ENCODE measurements at places on chromosomes 5 and 9.

GRCh38 chr5:145775893-145776444 lies 59.2 kb downstream of the PRELID2 start:
- no peak for DNase-seq

DNA sequence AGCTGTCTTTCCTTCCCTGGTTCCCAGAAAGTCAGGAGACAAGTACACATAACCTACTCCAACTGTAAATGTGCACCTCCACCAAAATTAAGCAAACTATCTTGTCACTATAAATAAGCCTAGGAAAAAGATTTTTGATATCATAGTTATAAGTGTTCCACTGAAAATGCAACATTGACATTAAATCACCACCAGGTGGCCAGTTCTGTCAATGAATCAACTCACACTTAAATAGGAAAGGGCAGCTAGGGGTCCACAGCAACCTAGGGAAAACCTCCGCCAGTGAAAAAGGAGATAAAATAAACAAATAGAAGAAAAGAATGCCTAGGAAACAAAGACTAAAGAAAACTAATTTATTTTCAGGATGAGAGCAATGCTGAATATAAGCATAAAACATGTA lies 243.0 kb upstream of the PTPRD start:
- peak; percentile 21 for DNase-seq

DNA sequence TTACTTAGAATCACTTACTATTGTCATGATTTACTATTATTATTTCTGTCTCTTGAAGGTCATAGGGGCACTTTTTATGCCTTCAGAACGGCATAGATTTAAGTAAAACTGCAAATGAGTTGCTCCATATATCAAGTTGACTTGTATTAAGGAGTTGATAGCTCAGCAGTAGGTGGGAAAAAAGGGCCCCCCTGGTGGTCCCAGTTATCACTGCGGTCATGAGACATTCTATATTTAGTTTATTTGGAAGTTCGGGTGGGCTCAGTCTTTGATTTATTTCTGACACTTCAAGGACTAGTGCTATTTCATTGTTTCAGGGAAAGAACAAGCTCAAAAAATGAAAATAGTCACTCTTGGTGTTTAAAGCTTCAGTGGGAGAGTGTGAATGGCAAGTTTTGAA lies 159.3 kb downstream of the SLC24A2 start:
- no peak for DNase-seq

DNA sequence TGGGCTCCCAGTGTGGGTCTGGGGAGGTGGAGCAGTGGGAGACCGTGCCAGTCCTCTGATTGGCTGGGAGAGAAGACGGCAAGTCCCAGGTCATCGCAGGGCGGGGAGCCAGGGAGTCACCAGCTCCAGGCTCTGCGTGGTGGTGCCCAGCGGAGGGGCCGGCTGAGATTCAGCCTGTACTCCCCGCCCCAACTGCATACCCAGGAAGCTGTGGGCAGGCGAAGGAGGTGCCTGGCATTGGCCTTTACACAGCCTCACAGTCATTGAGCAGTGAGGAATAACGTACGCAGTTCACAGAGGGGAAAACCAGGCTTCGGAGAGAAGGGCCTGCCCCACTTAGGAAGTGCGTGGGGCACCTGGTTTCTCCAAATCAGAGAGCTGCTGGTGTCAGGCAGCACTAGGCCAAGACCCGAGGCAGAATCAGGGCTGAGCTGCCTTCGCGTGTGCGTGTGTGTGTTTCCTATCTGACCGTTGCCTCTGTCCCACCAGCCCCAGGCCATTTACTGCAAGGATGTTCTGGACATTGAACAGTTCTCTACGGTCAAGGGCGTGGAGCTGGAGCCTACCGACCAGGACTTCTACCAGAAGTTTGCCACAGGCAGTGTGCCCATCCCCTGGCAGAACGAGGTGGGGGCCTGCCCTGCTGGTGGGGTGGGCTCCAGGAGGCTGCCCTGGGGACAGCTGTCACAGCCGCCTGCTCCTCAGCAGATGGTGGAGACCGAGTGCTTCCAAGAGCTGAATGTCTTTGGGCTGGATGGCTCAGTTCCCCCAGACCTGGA lies 6.2 kb upstream of the PRR7 start:
- peak; percentile 49 for DNase-seq

DNA sequence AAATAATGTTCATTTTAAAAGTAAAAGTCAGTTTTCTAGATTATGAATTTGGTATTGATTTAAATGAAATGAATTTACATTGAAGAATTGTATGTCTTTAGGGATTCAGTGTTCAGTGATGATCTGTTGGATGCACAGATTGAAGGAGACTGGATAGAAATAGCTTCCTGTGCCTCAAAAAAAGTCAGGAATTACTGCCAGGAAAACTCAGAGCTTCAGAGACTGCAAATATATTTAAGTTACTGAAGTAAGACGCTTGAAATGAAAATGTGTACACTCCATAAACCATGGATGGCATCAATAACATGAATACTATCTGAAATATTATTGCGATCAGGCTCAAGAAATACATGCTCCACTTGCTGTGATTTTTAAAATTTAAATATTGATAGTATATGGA lies 60.3 kb downstream of the ADCY2 start:
- no peak for DNase-seq

DNA sequence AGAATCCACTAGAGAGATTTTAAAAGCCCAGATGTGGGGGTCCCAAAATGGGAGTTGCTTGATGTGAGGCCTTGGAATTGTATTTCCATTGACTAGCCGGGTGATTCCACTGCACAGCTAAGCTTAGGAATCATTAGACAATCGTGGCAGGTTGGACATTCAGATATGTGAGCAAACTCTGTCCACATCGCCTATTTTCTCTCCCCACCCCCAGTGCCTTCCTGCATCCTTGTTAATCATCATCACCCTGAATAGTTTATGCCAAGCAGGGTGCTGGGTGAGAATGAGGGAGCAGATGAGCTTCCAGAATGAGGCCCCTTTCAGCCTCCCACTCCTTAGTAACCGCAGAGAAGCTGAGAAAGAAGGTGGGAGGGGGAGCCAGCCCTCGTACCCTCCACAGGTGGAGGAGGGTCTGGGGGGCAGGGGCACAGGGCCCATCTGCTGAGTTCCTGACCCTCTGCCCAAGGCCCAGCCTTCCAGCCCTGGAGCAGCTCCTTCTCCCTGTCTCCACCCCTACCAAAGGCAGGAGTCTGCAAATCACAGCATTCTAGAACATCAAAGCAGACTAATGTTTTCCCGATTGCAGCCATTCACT lies 7.7 kb upstream of the TCOF1 start:
- DNase-seq: no peak

DNA sequence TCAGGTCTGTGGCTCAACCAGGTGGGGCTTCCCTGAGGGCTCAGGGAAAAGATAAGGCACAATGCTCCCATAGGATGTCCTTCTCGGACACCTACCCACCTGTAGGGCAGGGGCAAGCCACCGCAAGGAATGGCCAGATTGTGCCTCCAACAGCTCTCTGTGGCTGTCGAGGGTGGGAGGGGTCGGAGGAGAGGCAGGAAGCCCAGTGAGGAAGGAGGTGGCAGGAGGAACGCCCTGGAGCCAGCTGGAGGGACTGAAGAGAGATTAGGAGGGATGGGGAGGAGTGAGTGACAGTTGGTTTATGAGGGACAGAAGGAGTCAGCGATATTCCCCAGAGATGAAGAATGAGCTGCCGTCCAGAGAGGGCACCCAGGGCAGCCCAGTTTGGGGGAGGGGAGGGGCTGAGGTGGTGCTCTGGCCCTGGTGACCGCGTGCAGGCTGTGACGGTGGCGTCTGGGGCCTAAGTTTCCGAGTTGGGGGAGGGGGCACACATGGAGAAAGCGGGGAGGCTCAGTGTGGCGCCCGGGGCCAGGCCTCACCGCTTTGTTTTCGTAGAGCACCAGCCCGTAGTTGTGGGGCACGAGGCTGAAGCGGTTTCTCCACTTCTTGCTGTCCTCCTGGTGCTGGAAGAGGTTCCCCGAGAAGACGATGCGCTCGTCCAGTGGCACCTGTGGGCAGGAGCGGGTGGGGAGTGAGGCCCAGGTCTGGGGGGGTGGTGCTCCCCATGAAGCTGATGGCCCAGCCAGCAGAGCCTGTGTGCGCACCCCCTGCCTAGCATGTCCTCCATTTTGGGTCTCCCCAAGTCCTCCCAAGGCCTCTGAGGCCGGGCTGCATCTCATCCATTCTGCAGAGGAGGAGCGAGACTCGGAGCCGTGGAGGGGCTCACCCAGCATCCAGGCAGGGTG lies 75.6 kb downstream of the LRSAM1 start:
- DNase-seq: peak; percentile 95

- peak; percentile 90 for DNase-seq
These were observed 243.6 kb downstream of the AUH start for GRCh38 chr9:91117959-91118703.

DNA sequence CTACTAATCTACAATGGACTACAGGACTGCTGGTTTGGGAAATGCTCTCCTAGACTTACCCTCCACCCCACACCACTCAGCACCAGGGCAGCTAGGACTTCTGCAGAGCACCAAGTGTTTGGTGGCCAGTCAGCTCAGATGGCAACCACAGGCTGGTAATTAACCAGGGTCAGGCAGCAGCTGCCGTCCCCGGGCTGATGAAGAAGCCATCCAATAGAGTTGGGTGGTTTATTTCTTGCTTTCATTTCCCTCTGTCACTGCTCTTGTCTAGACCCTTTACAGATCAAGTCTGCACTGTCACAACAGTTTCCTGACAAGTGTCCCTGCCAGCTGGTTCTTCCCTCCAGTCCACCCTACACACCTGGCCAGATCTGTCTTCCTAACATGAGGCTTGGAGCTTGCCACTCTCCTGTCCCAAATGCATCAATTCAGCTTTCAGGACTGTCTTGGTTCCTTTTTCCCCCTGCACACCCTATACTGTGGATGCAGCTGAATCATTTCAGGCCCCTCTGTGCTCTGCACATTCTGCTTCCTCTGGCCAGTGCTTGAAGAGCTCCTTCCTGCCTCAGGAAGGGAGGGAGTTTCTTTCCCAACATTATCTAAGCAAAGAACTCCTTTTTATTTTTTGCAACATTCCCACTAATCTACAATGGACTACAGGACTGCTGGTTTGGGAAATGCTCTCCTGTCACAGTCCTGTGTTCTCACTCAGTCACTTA lies 30.2 kb upstream of the HSPA9 start:
- peak; percentile 68 for DNase-seq

- DNase-seq: no peak
These were observed 33.3 kb upstream of the ABCA1 start for GRCh38 chr9:104961238-104961637.

DNA sequence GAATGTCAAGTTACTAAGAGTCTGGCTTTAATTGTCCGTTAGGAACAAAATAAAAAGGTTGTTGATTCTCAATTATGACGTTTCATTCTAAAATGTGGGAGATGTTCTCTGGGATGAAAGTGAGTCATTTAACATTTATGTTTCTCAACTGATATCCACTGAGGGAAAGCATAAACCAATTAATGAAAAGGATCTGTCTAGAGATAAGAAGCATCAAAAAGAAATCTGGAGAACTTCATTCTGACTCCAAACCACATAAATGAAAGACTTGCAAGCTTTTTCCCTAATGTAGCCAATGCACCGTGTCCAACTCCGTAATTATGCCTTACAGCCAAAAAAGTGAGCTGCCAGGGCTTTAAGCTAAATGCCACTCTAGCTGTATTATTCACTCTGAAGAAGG lies 654.2 kb downstream of the TLE1 start:
- DNase-seq: no peak

- DNase-seq: no peak
These were observed 40.6 kb upstream of the CPLX2 start for GRCh38 chr5:175830586-175831300.

GRCh38 chr5:57172466-57173318 lies 1.2 kb upstream of the GPBP1 start:
- peak; percentile 32 for DNase-seq

- no peak for DNase-seq
These were observed 50.3 kb downstream of the ZNF462 start for GRCh38 chr9:106913276-106913675.

- DNase-seq: no peak
These were observed 16.6 kb upstream of the FBP2 start for GRCh38 chr9:94610181-94610606.

GRCh38 chr5:73154208-73155006 lies 18.6 kb upstream of the TMEM174 start:
- DNase-seq: no peak

- no peak for DNase-seq
These were observed 323.9 kb downstream of the ADGRV1 start for GRCh38 chr5:90882448-90882847.

All from NCI-H524 (cell line).